ENCODE measurements at places on chromosomes 1 and 21. TPM values are rescaled to one million over a fixed set of nuclear protein-coding genes. Genes with fewer than 3 reads are reported as not detected.

DNA sequence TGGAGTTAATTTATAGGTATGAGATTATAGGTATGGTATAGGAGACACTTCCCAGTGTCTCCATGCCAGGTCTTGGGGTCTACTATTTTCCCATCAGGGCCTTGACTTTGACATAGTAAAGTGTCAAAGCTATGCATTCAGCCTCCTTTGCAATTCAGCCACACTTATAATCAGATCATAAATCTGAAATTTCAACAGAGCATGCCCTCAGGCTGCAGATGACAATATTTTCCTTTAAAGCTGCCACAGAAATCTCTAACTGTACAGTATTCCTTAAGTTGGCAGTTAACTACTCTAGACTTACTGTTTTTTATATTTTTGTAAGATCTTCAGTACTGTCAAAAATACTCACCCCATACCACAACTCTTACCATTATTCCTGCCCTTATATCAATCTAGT is 30.2 kb upstream of the RGS7 start:
- DNase-seq: no peak

Gene PHGDH
- 12.8 TPM for total RNA-seq

Gene RNF223
- total RNA-seq: 1.0 TPM

Gene CPLANE2
- 20.6 TPM for total RNA-seq

DNA sequence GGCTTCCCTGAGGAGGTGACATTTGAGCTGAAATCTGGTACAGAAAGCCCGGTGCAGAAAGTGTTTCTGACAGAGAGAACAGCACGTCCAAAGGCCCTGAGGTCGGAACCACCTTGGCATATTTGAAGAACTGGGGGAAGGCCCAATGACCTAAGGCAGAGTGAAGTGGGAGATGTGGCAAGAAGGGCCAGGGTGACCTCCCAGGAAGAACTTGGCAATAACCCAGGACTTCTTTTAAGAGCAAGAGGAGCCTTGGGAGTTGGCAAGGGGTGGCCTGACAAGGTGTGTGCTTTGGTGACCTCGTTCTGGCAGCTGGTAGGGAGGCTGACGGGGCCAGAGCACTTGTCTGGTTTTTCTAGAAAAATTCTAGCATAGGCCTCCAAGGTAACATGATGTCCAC is 23.4 kb downstream of the TTC39A start:
- DNase-seq: no peak

- DNase-seq: no peak
Measured at GRCh38 chr1:228265167-228265566, 57.3 kb downstream of the OBSCN start.

DNA sequence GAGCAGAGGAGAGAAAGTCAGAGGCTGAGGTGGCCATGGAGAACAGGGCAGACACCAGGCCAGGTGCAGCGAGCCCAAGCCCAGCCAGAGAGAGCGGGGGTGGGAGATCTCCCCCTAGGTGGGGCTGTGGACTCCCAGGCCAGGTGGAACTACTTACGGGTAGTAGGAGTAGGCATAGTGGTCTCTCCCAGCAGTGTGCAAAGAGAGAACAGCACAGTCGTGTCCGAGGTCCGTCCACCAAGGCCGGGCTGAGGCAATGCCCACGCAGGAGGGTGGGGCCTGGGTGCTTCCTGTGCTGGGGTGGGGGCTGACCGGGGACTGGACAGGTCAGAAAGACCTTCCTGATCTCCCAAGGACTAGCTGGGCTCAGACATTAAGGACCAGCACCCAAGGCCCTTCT is 263.7 kb downstream of the PTPRU start:
- no peak for DNase-seq

Gene ADGRL4
- 9.3 TPM for total RNA-seq

Gene F3
- 26.0 TPM for total RNA-seq

DNA sequence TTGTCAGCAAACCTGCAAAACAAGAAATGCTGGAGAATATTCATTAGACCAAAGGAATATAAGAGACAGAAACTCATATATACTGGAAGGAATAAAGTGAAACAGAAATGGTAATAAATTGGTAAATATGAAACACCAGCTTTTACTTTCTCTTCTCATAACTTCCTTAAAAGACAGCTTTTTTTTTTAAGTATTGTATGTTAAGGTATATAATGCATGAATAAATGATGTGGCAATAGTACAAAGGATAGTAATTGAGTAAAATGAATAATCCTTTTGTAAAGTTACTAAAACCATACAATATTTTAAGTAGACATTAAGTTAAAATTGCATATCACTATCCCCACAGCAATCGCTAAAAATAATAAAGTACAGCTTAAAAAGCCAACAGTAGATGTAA is 64.8 kb downstream of the TRIM33 start:
- DNase-seq: no peak

GRCh38 chr1:86052948-86053698 is 103.4 kb downstream of the COL24A1 start:
- DNase-seq: no peak

Gene ADGRB2
- 6.0 TPM for total RNA-seq

All from mucosa of gallbladder (tissue), 1 donor.